ENCODE measurements at places on chromosomes 4 and X.

- DNase-seq = no peak
These were observed 48.0 kb upstream of the PDLIM5 start for GRCh38 chr4:94403751-94404150.

DNA sequence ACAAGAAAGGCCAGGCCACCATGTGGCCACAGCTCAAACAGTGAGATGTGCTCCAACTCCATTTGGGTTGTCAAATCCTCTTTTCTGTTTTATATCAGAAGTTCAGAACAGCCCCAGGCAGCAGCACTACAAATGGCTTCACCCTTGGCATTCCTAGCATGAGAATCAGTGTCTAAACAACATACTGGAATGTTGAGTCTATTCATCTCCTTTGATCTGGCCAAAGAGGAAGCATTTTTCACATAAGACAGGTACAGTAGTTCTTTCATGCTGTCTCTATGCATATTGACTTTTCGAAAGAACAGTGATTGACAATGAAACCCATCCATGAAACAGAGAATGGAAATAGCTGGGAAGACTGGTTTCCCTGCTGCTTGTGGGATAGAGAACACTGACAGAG is 289.5 kb downstream of the USP46 start:
- DNase-seq = no peak

- no peak for DNase-seq
These were observed 56.2 kb downstream of the CD99L2 start for GRCh38 chrX:150842198-150842685.

GRCh38 chrX:153055871-153056749 is at the start of gene PNMA3:
Gene PNMA3, plus strand, starts transcription at chrX:153056470. Its CDS starts 586 bp downstream, at chrX:153057056.
- DNase-seq = no peak

DNA sequence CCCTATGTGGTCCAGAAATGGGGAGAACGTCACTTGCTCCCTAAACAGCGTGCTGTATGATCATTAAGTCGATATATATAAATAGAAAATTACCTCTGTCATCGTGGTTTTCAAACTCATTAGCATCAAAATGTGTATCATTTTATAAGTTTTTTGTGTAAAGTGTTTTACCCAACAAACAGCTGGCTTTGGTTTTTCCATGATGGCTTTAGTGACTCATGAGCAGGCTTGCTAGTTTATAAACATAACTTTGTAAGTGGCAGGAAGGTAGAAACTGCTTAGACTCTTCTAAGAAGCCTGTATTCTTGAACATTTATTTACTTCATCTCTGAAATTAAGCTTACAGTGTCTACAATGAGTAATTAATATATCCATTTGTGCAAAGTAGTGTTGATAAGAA is 108.4 kb upstream of the DIPK2B start:
- no peak for DNase-seq

- DNase-seq = no peak
These were observed 90.8 kb upstream of the TSPAN5 start for GRCh38 chr4:98749206-98749605.

DNA sequence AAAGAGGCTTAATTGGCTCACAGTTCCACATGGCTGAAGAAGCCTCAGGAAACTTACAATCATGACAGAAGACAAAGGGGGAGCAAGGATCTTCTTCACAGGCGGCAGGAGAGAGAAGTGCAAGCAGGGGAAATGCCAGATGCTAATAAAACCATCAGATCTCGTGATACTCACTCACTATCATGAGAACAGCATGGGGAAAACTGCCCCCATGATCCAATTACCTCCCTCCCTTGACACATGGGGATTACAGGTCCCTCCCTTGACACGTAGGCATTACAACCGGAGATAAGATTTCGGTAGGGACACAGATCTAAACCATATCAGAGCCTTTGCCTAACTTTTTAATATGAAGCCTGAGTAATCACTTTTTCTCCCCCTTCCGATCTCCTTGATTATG is 43.7 kb upstream of the MAPK10 start:
- DNase-seq = no peak

DNA sequence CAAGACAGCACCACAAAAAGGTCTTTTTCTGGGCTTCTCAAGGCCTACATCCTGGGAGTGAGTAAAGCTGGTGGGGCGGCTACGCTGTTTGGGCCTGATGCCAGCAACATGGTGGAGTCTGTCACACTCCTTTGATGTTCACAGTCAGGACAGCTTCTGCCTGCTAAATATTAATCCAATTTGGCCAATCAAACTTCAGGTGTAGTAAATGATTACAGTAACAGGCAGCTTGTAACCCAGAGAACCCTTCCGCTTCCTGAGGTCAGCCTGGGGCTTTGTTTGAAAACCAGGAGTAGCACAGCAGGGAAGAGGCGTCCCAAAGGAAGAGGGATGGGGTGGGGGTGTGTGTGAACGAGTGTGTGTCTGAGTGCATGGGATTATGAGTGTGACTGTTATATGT is 220.4 kb downstream of the MAML3 start:
- DNase-seq = no peak
